SK-MEL-5 (cell line): ENCODE measurements at places on chromosomes 7 and 10. TPM values are rescaled to one million over a fixed set of nuclear protein-coding genes. Genes with fewer than 3 reads are reported as not detected.
A peak's percentile ranks its signal among the peaks of the same experiment; 100 is the strongest.

GRCh38 chr10:80382989-80383388 is 25.4 kb upstream of the PRXL2A start:
- peak; percentile 65 for DNase-seq

GRCh38 chr7:81684033-81684432 is 85.8 kb downstream of the HGF start:
- DNase-seq, result peak; percentile 11

NCF1 gene
- not detected in 2 replicates for total RNA-seq

CACUL1 gene
- 31.9 and 32.4 TPM in 2 replicates for total RNA-seq

DNA sequence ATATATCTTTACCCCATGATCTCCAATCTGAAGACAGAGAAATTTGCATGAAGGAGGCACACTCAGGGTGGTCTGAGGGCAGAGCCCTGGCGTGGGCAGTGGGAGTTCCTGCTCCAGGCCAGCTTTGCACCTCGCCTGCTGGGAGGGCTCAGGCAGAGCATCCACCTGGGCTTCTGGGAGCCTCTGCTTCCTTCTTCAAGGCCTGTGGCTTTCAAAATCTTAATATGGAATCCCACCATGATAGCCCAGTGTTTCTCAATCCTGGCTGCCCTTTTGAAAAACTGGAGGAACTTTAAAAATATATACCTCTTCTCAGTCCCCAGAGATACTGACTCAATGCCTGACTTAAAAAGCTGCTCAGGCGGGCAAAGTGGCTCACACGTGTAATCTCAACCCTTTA is 36.7 kb upstream of the PSAP start:
- DNase-seq, result peak; percentile 23

SUN3 gene
- 0.45 TPM in 1 of 2 replicates, not detected in the other for total RNA-seq

KLF14 gene
- total RNA-seq, result 0.69 and 1.0 TPM in 2 replicates

DNA sequence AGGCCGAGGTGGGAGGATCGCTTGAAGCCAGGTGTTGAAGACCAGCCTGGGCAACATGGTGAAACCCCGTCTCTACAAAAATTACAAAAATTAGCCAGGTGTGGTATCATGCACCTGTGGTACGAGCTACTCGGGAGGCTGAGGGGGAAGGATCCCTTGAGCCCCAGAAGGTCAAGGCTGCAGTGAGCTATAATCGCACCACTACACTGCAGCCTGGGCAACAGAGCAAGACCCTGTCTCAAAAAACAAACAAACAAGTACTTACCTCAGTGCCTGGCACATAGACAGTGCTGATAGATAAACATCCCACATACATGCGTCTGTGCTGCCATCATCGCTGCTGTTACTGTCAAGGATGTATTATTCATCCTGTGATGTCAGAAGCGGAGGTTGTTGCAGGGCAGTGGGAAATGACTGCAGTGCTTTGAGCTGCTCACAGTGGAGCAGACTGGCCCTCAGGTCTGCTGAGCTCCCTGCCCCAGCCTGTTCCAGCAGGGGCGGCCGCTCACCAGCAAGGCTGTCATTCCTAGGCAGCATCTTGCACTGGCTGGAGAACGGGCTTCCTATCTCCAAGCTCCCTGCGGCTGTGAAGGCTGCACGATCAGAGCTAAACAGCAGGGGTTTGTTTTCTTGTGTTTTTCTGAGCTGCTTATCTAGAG is 18.6 kb downstream of the FOXK1 start:
- DNase-seq, result no peak

DNA sequence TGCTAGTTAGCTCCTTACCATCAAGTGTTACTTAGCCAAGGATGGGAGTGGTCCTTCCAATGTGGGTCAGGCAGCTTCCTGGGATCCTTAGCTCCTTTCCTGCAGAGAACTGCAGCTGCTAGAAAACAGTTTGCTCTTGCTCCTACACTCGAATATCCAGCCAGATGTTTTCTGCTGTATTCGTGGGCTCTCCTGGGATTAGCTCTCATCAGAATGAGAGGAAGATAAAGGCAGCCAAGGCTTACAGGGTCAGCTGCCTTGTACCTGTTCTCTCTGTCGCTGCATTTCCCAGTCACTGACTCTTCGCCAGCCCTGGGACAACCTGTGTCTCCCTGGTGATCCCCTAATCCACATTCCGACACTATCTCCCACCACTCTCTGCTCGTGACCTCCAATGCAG is 29.0 kb downstream of the NEUROD6 start:
- peak; percentile 49 for DNase-seq

SPDYE6 gene
- total RNA-seq, result not detected in 2 replicates

- DNase-seq, result peak; percentile 47
Measured at GRCh38 chr7:101125989-101126650, 784 bp upstream of the SERPINE1 start.

DNA sequence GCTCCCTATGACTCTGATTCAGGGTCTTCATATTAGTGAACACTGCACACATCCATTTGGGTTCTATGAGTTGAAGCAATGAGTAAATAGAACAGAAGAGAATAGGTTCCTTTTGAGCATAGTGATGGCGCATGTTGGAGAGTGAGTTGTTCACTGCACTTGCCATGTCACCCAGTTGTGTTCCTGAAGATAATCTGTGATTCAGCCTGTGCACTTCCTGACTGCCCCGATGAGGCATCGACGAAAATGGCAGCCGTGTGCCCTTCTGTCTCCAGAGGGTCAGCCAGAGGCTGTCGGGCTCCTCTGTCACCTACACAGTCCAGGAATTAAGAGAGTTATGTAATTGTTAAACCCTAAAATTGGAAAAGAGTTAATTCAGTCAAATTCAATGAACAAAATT is 94.7 kb downstream of the GALNT11 start:
- no peak for DNase-seq

- DNase-seq, result no peak
Measured at GRCh38 chr7:44381494-44382220, 56.3 kb upstream of the CAMK2B start.

DNA sequence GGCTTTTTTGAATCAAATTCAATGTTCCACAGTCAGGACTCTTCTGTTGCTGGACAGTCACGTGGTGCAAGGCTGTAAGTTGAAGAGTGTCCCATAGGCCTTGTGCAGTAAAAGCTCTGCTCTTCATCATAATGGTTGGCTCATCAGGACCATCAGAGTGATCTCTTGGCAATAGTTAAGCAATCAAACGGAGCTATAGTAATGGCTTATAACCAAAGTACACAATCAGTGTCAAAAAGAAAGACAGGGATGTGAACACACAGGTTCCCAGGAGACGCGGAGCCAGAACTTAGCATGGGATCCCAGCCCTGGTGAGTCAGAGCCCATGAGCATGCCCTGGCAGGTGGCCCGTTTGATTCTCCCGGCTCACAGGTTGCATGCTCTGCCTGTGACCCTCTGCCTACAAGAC is 10.8 kb upstream of the GPNMB start:
- no peak for DNase-seq

- no peak for DNase-seq
Measured at GRCh38 chr7:91194841-91195240, 69.4 kb upstream of the FZD1 start.

BEND7 gene
- total RNA-seq, result 4.1 and 5.2 TPM in 2 replicates

GRCh38 chr7:19101909-19102308 is 15.5 kb downstream of the TWIST1 start:
- DNase-seq, result no peak

- no peak for DNase-seq
Measured at GRCh38 chr7:107479303-107479702, 9.4 kb downstream of the GPR22 start.

TSPAN15 gene
- total RNA-seq, result 2.1 and 3.7 TPM in 2 replicates

DNA sequence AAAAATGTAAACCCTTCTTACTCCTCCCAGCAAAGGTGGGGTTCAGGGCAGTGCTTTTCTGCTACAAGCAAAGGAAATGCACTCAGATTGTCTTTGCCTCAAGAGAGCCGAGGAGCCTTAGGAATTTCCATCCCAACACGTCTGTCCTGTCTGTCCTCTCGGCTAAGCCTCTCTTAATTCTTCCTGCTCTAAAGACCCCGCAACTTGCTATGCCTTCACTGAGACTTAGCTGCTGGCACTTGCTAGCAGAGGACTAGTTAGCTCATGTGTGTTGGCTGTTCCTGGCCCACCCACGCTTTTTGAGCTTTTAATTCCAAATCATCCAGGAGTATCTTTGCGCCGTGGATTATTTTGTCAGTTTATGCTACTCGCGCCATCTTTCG is 481 bp upstream of the NPM3 start:
- DNase-seq, result no peak

SPDYE11 gene
- not detected in 2 replicates for total RNA-seq

- peak; percentile 54 for DNase-seq
Measured at GRCh38 chr7:96649981-96650380, 59.7 kb downstream of the SEM1 start.

- DNase-seq, result peak; percentile 79
Measured at GRCh38 chr7:100563809-100564400, 9.8 kb downstream of the SAP25 start.

GRCh38 chr7:129434675-129435318 is 565 bp downstream of the STRIP2 start:
- peak; percentile 27 for DNase-seq

ASZ1 gene
- 1.0 and 1.3 TPM in 2 replicates for total RNA-seq
